B cell (primary cell): ENCODE measurements at places on chromosomes 7 and 10.

DNA sequence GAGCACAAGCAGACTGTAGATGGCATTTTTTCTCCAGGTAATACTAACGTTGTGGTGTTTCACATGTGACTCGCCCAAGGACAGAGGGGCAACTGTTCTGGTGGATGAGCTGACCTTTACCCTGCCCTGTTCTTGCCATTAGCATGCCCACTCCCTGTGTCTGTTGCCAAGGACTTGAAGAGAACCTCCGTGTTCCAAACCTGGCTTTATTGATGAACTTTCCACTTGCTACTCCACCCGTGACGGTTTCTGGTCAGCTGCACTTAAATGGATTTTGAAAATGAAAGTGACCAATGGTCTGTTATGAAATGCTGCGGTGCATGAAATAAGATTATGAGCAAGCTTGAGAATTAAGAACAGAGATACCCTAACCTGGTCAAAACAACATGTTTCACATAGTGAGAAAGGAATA is 30.4 kb downstream of the LRRC4 start:
- no peak overlapping the region for H3K4me3 ChIP-seq
- H3K27ac ChIP-seq: no peak overlapping the region
- no peaks in the 10 kb centered on the region for H3K36me3 ChIP-seq
- H3K4me1 ChIP-seq: peaks cover 38% of the 10 kb centered on the region

- DNase-seq: no peak
- H3K4me3 ChIP-seq: no peak overlapping the region
- H3K27me3 ChIP-seq: no peaks in the 10 kb centered on the region
- H3K36me3 ChIP-seq: no peaks in the 10 kb centered on the region
- peaks cover 4% of the 10 kb centered on the region for H3K4me1 ChIP-seq
- H3K27ac ChIP-seq: no peak overlapping the region
These were observed 95.4 kb downstream of the HIPK2 start for GRCh38 chr7:139682136-139683013.

DNA sequence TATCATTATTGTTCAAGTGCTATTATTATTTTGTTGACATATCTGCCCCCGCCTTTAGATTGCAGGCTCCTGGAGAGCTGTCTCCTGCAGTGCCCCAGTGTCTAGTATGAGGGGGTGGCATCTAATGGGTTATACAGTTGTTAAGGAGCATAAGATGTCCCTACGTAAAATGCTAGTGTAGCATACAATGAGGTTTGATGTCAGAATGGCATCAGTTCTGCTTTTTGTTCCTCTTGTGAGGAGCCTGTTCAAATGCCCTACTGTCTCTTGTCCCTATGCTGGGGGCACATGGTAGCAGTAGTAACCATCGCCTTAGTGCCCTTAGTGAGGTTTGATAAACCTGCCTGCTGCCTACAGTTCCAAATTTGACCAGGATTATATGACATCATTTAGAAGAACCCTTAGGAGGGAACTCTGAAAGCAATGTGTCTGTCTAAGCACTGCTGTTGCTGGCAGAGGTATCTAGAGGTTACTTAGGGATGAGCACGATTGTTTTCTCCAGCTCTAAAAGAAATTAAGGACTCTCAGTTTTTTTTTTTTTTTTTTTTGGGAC is 9.7 kb downstream of the CREM start:
- peaks cover 27% of the 10 kb centered on the region for H3K4me1 ChIP-seq
- no peak overlapping the region for H3K4me3 ChIP-seq
- no peaks in the 10 kb centered on the region for H3K27me3 ChIP-seq
- H3K27ac ChIP-seq: peak overlapping the region; percentile 23
- peak; percentile 89 for DNase-seq

- peaks cover 6% of the 10 kb centered on the region for H3K27me3 ChIP-seq
- no peak overlapping the region for H3K27ac ChIP-seq
- H3K4me3 ChIP-seq: no peak overlapping the region
- H3K4me1 ChIP-seq: no peaks in the 10 kb centered on the region
These were observed 4.0 kb downstream of the MORN4 start for GRCh38 chr10:97629289-97629688.

DNA sequence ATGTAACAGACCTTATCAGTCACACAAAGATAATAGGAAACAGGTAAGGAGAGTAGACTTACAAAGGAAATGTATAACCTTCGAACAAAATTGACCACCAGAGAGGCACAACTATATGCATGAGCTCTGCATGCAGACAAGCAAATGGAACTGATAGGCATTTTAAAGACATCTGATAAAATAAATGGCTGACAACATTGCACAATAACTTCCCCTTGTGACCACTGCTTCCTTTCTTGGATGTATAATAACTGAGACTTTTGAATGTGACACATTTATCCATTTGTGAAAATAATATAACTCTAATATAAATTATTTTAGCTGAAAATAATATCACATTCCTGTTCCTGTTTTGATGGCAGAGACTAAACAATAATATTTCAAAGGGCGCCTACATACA is 654.2 kb upstream of the STEAP1 start:
- no peak overlapping the region for H3K27ac ChIP-seq
- H3K27me3 ChIP-seq: no peaks in the 10 kb centered on the region
- no peak for DNase-seq
- no peaks in the 10 kb centered on the region for H3K36me3 ChIP-seq

GRCh38 chr10:31071232-31072005 is 39.8 kb upstream of the ZNF438 start:
- H3K4me1 ChIP-seq: no peaks in the 10 kb centered on the region
- H3K4me3 ChIP-seq: no peak overlapping the region
- no peaks in the 10 kb centered on the region for H3K36me3 ChIP-seq
- no peak for DNase-seq
- no peak overlapping the region for H3K27ac ChIP-seq

GRCh38 chr10:118940386-118940785 is 89.1 kb upstream of the NANOS1 start:
- H3K27ac ChIP-seq: no peak overlapping the region
- H3K4me3 ChIP-seq: no peak overlapping the region
- no peaks in the 10 kb centered on the region for H3K27me3 ChIP-seq
- H3K4me1 ChIP-seq: no peaks in the 10 kb centered on the region

DNA sequence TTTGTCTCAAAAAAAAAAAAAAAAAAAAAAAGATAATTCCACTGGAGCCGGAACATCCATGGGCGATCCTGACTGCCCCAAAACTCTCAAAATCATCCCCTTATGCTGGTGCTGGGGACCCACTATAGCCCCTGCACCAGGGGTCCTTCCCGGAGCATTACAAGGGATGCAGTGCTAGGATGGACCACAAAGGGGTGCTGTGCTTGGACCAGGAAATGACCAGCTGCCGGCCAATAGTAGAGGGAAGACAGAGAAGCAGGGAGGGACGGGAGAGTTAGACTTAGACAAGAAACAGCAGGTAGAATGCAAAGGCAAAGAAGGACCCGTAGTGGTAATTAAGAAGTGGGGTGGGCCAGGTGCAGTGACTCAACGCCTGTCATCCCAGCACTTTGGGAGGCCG is 40.5 kb downstream of the RCC1L start:
- H3K27me3 ChIP-seq: no peaks in the 10 kb centered on the region
- H3K4me1 ChIP-seq: no peaks in the 10 kb centered on the region
- DNase-seq: no peak
- H3K36me3 ChIP-seq: no peaks in the 10 kb centered on the region
- no peak overlapping the region for H3K27ac ChIP-seq
